ENCODE measurements at places on chromosomes 1 and 21.

DNA sequence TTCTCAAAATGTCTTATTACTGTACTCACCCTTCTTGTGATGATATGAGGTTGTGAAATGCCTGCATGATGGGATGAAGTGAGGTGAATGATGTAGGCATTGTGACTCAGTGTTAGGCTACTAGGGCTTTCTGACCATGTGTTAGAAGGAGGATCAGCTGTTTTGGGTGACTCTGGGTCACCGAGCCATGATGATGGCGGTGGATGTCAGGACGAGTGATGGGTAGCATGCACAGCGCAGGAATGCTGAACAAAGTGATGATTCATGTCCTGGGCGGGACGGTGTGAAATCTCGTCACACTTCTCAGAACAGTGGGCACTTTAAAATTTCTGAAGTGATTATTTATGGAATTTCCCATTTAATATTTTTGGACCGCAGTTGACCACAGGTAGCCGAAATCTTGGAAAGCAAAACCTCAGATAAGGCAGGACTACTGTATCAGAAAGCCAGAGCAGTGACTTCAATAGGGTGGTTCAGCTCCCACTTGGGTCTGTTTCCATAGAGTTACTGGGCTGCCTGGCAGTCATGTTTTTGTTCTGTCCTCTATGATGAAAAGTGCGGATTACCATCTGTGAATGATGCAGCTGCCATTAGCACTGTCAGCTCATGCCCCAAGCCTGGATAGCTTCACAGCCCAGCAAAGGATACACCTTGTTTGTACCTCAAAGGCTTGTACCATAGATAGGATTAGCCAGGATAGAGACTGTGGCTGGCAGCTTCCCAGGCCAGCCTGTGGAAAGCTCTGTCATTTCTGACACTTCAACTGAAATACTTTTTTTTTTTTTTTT lies 26.6 kb downstream of the IL6R start:
- no peak for DNase-seq

GRCh38 chr1:112637254-112638109 lies 17.9 kb downstream of the CAPZA1 start:
- no peak for DNase-seq

DNA sequence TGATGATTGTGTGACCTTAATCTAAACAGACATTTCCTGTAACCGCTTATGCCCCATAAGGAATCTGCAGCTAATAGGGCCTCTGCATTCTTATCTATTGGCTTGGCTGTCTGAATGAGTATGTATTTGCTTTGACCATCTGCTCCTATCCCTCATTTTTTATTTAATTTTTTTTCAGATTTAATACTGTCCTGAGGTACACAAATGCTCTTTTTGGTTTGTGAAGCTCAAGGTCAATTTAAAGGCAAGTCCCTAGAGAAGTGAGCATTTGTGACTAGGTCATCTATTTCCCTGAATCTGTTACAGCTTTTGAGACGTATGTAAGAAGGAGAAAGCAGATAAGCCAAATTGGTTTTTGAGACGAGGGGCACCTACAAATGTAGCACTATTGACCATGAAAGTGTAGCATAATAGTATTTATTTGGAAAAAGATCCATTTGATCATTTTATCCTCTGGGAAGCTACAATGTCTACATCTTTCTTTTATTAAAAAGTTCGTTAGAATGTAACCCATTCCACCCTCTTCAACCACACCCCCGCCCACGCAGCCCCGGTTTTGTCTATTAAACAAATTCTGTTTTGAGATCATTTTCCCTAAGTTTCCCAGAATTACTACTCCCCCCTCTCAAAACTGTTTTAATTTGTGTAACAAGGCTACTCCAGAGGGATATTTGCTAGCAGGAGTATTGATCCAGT lies 69.2 kb upstream of the HSPA13 start:
- no peak for DNase-seq

DNA sequence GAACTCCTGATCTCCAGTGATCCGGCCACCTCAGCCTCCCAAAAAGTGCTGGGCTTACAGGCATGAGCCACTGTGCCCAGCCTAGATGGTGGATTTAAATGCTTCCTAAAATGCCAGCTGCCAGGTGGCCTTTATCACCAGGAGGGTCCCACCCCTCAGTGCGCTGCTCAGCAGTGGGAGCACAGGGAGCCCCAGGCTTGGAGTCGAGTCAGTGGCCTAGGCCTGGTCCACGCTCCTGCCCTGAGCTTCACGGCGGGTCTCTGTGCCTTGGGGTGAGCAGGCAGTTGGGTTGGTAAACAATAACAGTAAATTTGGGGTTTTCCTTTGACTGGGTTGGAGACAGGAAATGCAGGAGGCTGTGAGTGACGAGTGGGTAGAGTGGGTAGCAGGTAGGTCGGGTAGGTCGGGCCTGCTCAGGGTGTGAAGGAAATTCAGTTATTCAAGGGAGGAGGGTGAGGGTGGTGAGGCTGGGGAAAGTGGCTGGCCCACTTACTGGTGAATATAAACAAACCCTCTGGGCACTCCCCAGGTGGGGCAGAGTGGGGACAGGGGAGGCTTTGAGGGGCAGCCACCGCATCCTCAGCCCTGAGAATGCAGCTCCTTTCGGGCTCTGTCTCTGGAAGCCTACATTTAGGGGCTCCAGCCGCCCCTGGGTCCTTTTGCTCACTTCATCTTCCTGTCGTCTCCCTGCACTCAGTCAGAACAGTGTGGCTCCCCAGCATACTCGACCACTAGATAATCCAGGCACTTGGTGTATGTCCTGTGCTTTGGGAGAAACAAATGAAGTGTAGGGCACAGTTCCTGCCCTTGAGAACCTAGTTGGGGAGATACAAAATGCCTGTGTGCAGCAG lies 33.5 kb upstream of the IL19 start:
- DNase-seq, result no peak

- no peak for DNase-seq
Measured at GRCh38 chr1:234400773-234401172, 27.5 kb downstream of the COA6 start.

DNA sequence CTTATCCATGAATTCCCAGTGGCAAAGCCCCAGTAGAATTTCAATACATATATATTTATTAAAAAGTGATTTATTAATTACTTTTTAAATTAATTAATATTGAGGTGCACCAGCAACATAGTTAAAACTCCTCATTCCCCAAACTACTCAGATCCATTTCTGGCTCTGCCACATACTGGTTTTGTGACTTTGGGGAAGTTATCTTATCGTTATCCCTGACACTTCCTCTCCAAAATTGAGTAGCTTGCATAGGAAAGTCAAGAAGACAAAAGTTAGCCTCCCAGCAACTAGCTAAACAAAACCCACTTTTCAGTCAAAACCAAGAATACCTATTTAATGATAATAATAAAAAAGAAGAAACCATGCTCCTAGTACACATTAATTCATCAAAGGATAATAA lies 35.9 kb downstream of the TCP10L start:
- no peak for DNase-seq

DNA sequence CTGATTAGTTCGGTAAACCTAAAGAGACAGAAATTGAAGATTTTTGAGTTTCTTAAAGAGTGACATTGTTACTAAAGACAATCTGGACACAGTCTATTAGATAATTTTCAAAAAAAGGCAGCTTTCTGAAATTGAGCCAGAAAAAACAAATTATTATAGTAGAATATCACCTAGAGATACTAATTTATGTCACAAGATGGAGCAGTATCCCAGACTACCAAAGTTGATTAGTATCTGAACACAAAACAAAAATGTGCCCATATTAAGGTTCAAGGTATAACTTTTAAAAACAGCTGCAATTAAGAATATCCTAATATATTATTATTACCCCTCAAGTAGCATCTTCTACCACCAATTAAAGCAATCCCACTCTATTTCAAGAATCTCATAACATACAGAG lies 40.5 kb upstream of the SYT2 start:
- DNase-seq, result no peak

GRCh38 chr1:147071142-147071541 lies 101.1 kb downstream of the PRKAB2 start:
- no peak for DNase-seq

DNA sequence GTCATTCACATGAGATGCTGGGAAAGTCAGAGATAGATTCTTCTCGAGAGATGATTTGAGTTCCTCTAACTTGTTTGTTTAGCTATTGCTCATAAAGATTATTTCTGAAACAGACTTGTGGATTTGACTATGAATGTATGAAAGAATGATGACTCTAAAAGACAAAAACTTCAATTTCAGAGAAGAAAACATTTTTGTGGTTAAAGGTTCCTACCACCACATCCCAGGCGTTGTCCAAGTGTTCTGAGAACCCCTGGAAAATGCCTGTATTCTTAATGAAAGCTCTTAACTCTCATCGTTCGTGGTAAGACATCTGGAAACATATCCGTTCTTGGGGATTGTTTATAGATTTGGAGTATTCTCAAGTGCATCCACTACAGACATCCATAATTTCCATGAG lies 228.7 kb downstream of the BARHL2 start:
- DNase-seq, result no peak

DNA sequence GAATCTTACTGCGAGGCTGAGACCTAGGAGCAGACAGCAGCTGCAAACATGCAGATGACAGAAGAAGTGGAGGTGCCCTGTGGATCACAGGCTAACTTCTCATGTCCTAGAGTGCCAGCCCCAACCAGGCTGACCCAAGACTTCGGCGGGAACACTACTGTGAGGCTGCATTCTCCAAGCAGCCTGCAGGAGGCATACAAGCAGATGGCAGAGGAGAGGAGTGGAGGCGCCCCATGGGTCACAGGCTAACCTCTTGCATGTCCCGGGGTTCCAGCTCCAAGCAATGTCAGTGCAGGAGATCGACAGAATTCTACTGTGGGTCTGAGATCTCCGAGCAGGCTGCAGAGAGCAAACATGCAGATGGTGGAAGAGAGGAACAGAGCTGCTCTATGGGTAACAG lies 98.1 kb upstream of the ZNF678 start:
- DNase-seq, result no peak

DNA sequence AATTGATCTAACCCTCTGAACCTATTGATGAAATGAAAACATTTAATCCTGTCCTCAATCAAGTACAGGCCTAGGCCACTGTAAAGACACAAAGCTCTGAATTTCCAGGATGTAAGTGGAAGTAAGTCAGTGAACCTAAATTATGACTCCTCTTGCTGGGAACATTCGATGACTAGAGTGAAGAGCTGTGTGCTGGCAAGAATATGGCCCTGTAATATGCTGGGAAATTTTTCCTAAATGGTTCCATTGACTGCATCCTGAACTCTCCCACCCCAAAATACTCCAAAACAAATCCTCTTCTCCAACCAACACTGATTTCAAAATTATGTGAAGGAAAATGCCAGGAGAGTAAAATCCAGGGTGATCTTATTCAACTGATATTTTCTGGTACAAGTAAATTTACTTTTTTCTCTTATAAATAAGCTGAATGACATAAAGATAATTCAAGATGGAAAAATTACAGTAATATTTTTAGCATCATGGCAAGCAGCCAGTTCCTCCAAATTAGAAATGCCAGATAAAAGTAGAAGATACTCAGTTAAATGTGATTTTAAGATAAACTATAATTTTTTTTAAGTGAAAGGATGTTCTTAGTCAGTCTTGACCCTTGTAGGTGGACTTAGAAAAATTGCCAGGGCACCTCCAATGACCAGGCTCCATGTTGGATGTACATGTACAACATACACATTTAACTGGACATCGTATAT lies 269.4 kb downstream of the PTGER3 start:
- DNase-seq, result no peak

GRCh38 chr21:29025328-29025713 lies 853 bp downstream of the USP16 start:
- DNase-seq, result no peak

- no peak for DNase-seq
Measured at GRCh38 chr1:41365772-41366454, 4.7 kb downstream of the FOXO6 start.

DNA sequence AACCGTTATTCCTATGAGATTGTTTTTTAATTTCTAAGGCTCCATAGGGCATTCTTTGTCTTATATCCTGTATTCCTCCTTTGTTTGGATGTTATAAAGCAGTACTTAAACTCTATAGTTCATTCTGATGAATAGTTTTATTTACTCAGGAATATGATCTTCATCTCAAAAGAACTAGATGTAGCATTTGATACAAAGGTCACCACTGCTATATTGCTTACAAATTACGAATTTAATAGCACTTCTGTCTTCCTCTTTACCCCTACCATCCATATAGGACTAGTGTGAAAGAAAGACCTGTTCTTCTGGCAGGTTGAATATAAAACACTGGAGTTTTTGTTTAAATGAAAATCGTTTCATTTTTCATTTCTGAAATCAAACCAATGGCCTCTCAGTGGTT lies 468.1 kb upstream of the CXADR start:
- DNase-seq, result no peak

DNA sequence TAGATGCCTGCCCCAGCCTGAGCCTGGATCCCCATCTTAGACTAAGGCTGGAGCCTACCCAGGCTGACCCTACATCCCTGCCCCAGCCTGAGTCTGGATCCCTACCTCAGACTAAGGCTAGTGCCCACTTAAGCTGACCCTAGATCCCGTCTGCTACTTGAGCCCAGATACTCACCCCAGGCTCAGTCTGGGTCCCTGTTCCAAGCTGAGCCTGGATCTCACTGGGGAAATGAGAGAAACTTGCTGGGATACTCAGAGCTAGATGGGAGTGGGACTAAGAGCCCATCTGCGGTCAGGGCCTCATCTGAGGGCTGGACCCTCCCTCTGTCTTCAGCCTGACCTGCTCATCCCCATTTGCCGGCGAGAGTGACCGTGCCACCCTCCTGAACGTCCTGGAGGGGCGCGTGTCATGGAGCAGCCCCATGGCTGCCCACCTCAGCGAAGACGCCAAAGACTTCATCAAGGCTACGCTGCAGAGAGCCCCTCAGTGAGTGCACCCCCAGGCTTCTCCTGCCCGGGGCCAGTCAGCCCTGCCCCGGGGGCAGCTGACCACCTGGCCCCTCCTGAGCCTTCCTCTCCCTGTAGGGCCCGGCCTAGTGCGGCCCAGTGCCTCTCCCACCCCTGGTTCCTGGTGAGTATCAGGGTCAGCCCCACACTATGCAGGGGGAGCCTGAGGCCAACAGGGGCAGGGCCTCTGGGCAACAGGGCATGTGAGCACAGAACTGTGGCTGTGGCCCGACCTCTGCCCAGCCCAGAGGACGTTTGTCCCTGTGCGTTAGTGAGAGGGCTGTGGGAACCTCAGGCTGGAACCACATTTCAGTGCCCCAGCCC lies 36.8 kb downstream of the TRIM11 start:
- DNase-seq, result no peak

DNA sequence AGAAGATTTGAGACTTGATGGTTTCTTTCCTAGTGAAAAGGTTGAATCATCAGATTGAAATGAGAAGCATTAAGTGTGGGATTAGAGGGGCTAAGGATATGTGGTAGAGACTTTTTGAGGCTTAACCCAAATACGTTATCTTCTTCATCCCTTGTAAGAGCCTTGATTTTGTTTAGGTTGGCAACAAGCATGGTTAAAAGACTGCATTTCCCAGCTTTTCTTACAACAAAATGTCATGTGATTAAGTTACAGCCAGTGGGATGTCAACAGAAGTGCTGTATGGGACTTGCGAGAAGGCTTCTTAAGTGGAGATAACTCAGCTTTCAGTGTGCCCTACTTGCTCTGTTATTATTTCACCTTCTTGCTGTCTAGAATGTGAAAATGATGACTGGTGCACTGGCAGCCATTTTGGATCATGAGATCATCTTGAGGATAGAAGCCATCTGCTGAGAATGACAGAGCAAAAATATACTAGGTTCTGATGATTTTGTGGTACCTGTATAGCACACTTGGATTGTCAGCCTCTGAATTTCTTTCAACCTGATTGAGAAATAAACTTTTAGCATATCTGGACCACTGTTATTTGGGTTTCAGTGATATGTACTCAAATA lies 41.3 kb upstream of the GNG12 start:
- no peak for DNase-seq

- DNase-seq, result no peak
Measured at GRCh38 chr21:20257052-20257740, 741.0 kb upstream of the NCAM2 start.
